RWPE2 (cell line): ENCODE measurements at places on chromosomes 5 and 9.

DNA sequence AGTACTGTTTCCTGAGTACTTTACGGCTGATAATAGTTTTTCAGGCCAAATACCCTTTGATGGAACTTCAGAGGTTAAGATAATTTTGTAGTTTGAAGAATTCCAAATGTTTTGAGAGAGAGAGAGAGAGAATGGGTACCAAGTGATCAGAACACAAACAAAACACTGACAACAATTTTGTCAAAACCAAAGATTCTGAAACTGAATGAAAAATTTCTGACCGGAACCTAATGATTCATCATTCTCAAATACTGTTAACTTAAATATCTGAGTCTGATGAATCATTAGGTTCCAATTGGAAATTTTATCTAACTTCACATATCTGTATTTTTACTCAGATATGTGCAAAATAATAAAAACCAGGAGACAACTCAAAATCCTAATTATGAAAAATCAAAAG, 4.0 kb downstream of the LMBRD2 start:
- peaks cover 26% of the 10 kb centered on the region for H3K4me1 ChIP-seq
- no peaks in the 10 kb centered on the region for H3K27me3 ChIP-seq
- no peak overlapping the region for H3K4me3 ChIP-seq
- peaks cover 7% of the 10 kb centered on the region for H3K36me3 ChIP-seq

GRCh38 chr5:137545956-137546355, 46.8 kb upstream of the SPOCK1 start:
- no peaks in the 10 kb centered on the region for H3K4me1 ChIP-seq
- DNase-seq: no peak
- no peak overlapping the region for H3K4me3 ChIP-seq

GRCh38 chr5:1220831-1221230, 4.3 kb upstream of the SLC6A18 start:
- peaks cover 19% of the 10 kb centered on the region for H3K27me3 ChIP-seq
- H3K4me1 ChIP-seq: no peaks in the 10 kb centered on the region
- DNase-seq: no peak

DNA sequence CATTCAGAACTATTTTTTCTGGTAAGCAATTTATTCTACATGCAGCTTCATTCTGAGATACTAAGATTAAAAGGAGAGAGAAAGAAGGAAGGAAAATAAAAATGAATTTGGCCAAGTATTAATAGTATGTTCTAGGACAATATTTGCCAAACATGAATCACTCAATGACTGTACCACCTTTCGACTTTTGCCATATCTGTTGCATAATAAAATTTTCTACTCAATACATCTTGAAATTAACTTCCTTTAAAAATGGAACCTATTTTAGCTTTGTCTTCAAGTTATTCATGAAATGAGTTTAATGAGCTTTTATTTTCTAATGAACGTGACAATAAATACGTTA, 111.8 kb downstream of the MARCHF3 start:
- H3K4me3 ChIP-seq: no peak overlapping the region
- H3K4me1 ChIP-seq: peaks cover 15% of the 10 kb centered on the region
- no peak overlapping the region for H3K27ac ChIP-seq

DNA sequence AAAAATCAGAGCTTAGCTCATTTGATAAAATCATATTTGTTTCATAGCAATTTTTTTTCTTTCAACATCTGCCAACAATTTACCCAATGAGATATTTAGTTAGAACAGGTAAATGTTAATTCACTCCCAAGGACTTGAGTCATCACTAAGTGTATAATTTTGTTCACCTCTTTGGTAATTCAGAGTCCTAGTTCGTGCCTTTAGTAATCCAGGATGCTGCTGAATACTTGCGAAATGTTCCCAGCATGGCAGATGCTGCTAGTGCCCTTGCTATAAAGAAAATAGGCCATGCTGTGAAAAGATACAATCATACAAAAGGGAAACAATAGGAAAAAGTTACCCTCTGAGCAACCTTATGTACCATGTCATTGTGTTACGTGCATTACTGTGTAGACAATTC, 210.5 kb downstream of the CSNK1G3 start:
- H3K36me3 ChIP-seq: no peaks in the 10 kb centered on the region
- H3K27ac ChIP-seq: no peak overlapping the region
- DNase-seq: no peak
- no peaks in the 10 kb centered on the region for H3K4me1 ChIP-seq

- H3K4me1 ChIP-seq: peaks cover 7% of the 10 kb centered on the region
- no peak overlapping the region for H3K27ac ChIP-seq
- no peaks in the 10 kb centered on the region for H3K36me3 ChIP-seq
Measured at GRCh38 chr5:32753051-32753450, 41.9 kb downstream of the NPR3 start.

DNA sequence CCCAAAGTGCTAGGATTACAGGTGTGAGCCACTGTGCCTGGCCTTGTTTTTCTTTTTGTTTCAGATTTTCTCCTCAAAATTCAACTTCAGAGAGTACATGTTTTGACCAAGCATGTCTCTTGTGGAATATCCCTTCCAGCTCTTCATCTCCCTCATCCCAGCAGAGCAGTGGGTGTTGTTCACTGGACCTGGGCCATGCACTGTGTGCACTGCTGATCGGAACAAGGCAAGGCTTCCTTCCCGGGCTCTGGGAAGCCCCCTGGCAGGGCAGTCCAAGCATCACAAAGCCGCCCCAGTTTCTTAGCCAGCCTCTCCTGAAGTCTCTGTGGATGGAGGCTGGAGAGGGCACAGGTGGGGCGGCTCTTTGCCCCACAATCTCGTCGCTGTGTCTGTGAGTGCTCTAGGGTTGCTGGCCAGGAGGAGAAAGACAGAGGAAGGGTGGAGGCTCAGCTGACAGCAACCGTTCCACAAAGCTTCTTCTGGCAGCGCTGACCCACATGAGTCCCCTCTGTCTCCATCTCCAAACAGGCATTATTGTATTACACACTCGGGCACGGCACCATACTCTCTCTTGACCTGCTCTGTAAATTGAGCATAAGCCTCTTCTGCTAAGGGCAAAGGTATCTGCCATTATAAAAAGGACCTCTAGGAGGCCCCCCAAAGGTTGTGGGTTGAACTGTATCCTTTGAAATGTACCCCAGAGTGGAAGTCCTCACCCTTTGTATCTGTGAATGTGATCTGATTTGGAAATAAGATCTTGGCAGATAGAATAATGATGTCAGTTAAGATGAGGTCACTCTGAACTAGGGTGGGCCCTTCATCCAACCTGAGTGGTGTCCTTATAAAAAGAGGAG, 89.6 kb downstream of the TARS1 start:
- H3K4me1 ChIP-seq: no peaks in the 10 kb centered on the region
- DNase-seq: no peak
- H3K4me3 ChIP-seq: no peak overlapping the region
- no peaks in the 10 kb centered on the region for H3K27me3 ChIP-seq

DNA sequence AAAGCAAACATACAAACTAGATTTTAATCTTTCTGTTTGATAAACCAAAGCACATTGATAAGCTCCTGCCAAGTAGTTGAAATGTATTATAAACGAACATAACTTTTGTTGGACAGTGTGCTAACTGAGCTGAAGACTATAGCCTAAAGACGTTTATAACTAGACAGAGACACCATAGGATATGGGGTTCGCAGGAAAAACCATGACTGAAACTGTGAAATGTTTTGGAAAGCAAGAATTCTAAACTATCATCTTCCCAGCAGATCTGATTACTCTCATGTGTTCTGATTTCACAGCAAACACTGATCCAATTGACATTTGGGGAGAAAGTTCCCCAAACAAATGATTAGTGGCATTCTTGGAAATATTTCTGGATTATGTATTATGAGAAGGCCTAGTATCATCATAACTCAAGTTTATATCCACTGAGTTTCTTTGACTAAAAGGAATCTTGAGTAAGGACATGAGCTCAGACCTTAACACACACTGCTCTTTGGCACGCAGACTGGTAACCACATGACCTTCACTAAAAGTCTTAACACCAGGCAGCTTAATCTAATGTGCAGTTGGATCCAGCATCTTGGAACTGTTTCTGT, 375.2 kb downstream of the ZNF608 start:
- H3K4me3 ChIP-seq: no peak overlapping the region
- H3K27me3 ChIP-seq: no peaks in the 10 kb centered on the region
- H3K36me3 ChIP-seq: no peaks in the 10 kb centered on the region
- no peaks in the 10 kb centered on the region for H3K4me1 ChIP-seq
- DNase-seq: no peak
- no peak overlapping the region for H3K27ac ChIP-seq

DNA sequence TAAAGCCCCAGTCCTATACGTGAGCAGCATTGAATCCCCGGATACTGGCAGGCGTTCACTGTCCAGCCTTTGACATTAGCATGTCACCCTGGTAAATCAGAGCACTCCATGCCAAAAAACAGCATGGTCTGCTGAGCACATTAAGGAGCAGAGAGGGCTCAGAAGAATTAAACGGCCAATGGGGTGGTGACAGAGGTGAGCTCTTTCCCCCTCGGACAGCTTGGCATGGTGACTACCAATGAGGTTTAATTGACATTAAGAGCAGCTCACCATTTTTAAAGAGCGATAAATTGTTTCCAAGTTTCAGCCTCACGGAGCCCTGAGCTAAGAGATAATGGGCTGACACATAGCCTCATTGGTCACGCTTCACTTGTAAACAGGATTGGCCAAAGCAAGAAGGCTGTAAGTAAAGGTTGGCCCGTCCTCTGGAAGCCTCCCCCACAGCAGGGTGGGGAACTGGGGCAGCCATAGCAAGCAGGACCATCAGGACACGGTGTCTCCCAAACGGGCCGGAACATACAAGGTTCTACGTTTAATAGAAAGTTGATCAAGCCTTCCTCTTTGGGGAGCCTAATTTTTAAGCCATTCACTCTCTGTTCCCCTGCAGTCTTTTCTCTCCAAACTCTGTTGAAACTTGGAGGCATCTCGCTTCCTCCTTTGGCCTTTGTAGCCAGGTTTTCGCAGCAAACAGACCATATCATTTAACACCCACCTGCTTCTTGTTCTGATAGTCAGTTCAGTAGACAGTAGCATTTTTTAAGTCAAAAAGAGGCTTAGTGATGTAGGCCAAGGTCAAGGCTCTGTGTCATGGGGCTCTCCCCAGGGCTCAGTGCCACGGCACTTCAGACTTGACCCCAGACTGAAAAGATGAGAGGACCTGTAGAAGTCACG, 25.9 kb downstream of the QRFP start:
- no peak for DNase-seq
- H3K4me3 ChIP-seq: no peak overlapping the region

- H3K27ac ChIP-seq: no peak overlapping the region
- no peaks in the 10 kb centered on the region for H3K36me3 ChIP-seq
- H3K27me3 ChIP-seq: no peaks in the 10 kb centered on the region
- no peak overlapping the region for H3K4me3 ChIP-seq
- no peak for DNase-seq
Measured at GRCh38 chr5:82106756-82107155, 134.9 kb downstream of the ATG10 start.

GRCh38 chr9:88258024-88258423, 119.7 kb upstream of the SPATA31C2 start:
- no peaks in the 10 kb centered on the region for H3K36me3 ChIP-seq
- no peaks in the 10 kb centered on the region for H3K4me1 ChIP-seq
- no peak overlapping the region for H3K27ac ChIP-seq
- no peak for DNase-seq
- no peaks in the 10 kb centered on the region for H3K27me3 ChIP-seq

DNA sequence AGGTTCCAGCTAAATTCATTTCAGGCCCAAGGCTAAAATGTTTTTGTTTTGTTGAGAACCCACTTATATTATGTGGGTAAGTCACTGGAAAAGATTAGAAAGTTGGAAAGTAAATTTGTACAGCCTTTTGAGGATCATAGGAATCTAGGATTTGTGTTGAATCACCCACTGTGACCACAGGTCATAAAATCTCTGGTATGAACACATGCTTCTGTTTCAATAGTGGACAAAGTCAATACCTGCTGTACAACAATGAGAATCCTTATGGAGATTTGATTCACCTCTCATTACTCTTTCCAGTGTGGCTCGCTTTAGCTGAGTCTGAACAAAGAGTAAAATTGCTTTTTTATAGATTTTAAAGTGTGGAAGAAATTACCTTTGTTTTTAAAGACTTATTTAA, 369.5 kb downstream of the TMEM167A start:
- no peak overlapping the region for H3K4me3 ChIP-seq
- DNase-seq: no peak
- no peaks in the 10 kb centered on the region for H3K4me1 ChIP-seq
- H3K27ac ChIP-seq: no peak overlapping the region
- H3K36me3 ChIP-seq: no peaks in the 10 kb centered on the region

DNA sequence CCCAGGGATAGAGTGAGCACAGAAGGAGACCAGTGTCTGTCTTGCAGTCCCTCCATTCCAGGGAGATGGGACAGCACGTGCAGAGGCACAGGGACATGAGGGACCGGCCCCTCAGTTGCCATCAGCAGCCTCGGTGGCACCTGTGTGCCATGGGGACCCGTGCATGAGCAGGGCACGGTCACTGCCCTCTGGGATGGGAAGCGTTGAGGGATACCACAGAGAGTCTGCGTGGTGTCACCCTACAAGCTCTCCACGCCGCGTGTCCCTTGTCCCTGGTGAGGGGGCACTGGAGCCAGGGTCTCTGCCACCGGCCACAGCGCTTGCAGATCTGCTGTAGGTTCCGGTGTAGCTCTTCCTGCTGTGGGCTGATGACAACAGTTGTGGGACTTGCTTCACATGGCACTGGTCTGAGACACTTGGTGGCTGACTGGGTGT, 108.1 kb downstream of the CACNA1B start:
- no peaks in the 10 kb centered on the region for H3K36me3 ChIP-seq
- no peak overlapping the region for H3K4me3 ChIP-seq
- no peaks in the 10 kb centered on the region for H3K27me3 ChIP-seq
- H3K4me1 ChIP-seq: no peaks in the 10 kb centered on the region

- no peaks in the 10 kb centered on the region for H3K27me3 ChIP-seq
- H3K27ac ChIP-seq: no peak overlapping the region
- DNase-seq: no peak
Measured at GRCh38 chr5:38453506-38453905, 102.9 kb downstream of the LIFR start.

DNA sequence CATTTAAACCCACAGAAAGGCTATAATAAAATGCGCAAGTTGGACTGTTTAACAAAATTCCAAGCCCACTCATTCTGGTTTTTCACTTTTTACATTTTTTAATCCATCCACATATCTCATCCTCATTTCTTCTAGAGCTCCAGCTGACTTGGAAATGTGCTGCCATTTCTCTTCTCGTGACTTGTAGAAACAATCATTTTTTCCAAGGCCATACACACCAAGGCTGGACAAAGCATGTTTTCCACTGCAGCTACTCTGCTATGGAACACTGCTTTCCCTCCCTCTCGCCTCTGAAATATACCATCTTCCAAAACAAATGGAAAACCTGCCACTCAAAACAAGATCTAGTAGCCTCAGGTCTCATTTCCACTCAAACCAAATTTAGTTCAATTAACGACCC, 141.1 kb downstream of the ESM1 start:
- H3K36me3 ChIP-seq: no peaks in the 10 kb centered on the region
- no peaks in the 10 kb centered on the region for H3K27me3 ChIP-seq
- H3K27ac ChIP-seq: no peak overlapping the region
- peaks cover 4% of the 10 kb centered on the region for H3K4me1 ChIP-seq
- no peak for DNase-seq
- no peak overlapping the region for H3K4me3 ChIP-seq
